ENCODE measurements at places on chromosomes 16 and 17.

- DNase-seq, result no peak
Measured at GRCh38 chr16:22912654-22913053, 98.7 kb downstream of the HS3ST2 start.

- DNase-seq, result no peak
Measured at GRCh38 chr17:42906772-42907446, 6.3 kb downstream of the G6PC1 start.

- no peak for DNase-seq
Measured at GRCh38 chr16:8720080-8720966, 45.9 kb downstream of the ABAT start.

DNA sequence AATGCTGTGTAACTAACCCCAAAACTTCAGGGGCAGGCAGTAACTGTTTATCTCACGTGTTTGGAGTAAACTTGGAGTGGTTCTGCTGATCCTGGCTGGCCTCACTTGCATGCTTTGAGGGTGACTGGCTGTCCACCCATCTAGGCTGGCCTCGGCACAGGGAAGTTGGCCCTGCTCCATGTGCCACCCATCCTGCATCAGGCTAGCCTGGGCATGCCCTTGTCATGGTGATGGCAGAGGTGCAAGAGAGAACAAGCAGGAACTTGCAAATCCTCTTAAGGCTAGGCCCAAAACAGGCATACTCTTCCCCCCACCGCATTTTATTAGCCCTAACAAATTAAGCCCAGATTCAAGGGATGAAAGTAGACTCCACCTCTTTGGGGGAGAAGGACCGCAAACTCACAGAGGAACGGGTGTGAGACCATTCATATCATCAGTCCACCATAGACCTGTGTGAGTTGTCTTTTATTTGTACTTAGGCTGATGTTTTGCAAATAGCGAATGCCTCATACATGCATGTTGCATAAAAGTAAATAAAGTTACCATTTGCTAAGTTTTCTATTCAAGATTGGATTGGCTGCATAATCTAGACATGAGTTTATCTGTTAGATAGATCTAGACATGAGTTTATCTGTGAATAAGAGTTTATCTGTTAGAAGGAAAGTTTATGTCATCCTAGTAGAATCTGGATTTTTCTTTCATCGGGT is 221.0 kb downstream of the CCDC182 start:
- no peak for DNase-seq

- no peak for DNase-seq
Measured at GRCh38 chr16:71676236-71676635, 48.3 kb downstream of the PHLPP2 start.

- DNase-seq, result peak; percentile 50
Measured at GRCh38 chr17:77881545-77881944, 77.0 kb upstream of the TNRC6C start.

- DNase-seq, result no peak
Measured at GRCh38 chr17:6045621-6046357, 24.4 kb upstream of the WSCD1 start.

DNA sequence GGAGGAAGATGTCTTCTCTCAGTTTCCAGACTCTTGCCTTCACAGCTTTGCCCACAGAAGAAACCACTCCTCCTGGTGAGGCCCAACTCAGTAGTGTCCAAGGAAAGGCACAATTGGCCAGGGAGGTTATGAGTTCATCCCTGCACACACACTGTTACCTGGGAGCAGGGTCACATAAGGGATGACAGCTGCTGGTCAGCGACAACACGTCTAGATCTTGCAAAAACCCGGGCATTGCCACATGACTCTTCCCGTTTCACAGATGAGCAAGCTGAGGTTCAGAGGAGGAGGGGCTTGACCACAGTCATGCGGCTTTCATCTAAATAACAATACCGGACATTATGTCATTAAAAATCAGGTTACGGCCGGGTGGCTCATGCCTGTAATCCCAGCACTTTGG is 186.0 kb downstream of the COPRS start:
- DNase-seq, result no peak

DNA sequence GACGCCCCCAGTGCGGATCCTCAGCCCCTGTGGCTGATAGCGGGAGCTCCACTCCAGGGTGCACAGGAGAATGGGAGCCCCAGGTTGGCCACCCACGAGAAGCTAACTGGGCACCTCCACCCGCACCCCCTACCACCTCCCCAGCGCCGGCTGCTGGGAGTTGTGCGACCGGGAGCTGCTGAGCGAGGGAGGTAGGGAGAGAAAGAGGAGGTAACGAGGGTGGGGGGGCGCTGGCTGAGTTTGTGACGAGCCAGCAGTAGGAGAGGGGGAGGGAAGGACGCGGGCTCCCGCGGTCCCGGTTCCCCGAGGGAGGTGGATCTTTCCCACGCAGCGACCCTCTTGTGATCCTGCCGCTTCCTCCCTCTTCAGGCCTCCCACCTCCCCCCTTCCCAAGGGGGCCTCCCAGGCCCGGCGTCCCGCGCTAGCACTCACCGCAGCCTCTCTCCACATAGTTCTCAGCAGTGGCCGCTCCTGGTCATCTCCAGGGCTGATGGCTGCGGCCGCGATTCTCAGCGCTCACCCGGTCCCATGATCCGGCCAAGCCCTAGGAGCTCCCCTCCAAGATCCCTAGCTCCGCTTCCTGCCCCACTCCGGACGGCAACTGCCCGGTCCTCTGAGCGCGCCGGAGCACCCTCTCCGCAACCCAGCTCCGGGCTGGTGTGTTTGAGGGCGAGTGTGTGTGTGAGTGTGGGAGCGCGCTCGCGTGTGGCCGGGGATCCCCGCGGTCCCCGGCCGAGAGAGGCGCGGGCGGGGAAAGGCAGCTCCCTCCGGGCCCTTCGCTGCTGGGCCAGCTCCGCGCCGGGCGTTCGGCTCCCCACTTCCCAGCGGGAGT is at the start of gene GRIN2A:
Gene GRIN2A (minus strand): TSS at position 207 of the 832 bp plus-strand sequence. CDS start 2,017 bp downstream, outside the sequence.
- DNase-seq, result no peak

DNA sequence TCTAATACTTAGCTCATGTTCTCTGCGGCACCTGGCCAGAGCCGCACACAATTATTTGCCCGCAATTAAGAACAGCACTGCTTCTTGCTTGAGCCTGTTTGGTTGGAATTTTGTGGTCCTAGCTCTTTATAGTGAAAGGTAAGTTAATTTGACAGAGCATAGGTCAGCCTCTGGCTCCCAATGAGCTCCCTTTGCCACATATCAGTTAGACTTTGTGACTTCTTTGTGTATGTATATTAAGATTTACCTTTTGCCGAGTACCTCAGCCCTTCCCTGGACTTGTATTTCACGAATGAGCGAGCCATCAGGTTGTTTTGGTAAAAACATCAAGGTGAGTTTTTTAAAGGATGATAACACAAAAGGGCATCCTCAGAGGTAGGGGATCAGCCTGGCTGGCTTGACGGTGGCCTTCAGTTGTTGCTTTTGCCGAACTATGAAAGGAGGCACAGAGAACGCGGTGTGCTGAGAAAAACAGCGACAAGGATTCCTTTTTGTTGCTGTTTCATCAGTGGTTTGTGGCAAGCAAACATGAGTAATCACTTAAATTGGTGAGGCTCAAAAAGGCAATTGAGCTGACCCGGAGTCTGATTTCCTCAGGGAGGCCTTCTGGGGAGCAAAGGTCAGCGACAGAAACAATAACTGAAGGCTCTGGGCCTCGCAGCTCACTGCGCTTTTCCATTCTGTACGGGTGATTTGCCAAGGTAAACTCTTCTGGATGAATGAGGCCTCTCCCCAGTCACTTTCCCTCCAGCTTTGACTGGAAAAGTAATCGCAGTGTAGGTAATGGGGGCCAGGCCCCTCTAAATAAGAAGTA is 163.6 kb downstream of the HS3ST3A1 start:
- peak; percentile 32 for DNase-seq

GRCh38 chr17:83077411-83077810 is 2.0 kb upstream of the METRNL start:
- DNase-seq, result no peak

DNA sequence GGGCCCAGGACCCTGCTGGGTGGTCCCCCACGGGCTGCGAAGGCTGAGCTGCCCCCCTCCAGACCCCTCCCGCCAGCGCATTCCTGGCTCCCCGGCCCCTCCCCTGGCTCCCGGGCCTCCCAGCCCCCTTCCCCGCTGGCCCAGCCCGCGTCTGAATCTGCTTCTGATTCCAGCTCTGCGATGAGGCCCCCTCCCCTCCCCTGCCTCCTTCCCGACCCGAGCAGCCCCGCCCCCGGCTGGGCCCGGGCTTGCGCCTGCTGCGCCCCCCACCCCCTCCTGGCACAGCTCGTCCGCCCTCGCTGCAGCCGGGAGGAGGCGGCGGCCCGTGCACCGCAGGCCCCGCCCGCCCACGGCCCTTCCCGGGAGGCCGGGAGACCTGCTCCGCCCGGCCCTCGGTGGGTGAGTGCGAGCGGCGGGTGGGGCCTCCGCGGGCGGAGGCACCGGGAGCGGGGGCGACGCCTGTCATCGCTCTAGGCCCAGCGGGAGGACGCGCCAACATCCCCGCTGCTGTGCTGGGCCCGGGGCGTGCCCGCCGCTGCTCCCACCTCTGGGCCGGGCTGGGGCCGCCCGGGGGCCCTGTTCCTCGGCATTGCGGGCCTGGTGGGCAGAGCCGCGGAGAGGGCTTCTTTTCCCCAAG is at the start of gene NTN3:
Gene NTN3 (plus strand): TSS at position 282 of the 637 bp plus-strand sequence. CDS start 405 bp downstream, outside the sequence.
- peak; percentile 32 for DNase-seq

DNA sequence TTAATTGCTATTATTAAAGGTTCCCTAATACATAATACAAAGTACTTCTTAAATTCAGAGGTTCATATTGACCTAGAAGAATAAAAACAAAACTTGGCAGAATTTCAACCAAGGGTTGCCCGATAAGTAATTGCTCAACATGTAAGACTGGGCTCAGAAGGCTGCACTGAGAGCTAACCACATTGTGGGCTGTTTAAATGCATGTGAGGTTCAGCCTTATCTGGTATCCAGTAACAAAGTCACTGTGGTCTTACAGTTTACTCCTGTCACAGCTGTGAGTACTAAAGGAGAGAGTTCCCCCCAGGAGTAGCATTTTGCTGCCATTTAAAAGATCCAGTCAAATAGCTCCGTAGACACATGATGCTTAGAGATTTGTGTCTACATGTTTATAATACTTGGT is 1.6 kb upstream of the DHRS11 start:
- DNase-seq, result no peak

GRCh38 chr16:74761665-74762064 is 13.0 kb downstream of the FA2H start:
- no peak for DNase-seq

DNA sequence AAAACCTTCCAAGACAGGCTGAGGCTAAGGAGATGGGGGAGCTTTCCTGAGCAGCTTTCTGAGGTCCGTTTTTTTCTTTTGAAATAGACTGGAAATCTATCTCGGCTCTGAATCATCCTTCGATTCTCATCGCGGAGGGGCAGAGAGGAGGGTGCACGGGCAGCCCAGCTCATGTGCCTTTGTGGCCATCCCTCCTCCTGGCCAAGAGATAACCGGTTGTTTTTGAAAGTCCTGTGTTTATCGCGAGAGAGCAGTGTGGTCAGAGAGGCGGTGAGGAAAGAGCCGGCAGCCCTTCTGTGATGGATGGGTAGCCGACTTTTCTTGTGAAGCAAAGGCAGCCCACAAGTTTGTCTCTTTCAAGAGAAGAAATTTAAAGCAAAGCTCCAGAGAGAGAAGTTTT is 191.6 kb downstream of the CCDC182 start:
- no peak for DNase-seq

GRCh38 chr17:47649972-47650524 is 329 bp downstream of the KPNB1 start:
- no peak for DNase-seq

DNA sequence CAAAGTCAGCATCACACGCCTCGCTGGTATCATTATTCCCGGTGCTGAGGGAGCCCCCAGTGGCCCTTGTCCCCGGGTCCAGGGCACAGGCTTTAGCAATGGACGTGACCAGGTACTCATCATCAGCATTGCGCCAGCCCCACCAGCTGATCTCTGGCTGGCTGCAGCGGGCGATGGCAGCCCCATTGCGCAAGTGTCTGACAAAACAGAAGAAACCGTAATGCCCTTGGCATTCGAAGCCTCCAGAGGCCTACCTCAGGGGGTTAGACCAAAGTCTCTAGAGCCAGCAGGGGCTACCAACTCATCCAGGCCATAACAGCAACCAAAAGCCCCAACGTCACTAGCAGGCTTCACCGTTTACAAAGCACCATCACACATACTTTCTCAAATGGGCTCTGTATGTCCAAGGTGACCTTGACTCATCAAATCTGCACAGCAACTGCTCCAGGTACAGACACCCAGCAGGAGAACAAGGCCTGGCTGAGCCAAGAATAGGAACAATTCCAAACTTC is 7.3 kb downstream of the MTMR4 start:
- no peak for DNase-seq

DNA sequence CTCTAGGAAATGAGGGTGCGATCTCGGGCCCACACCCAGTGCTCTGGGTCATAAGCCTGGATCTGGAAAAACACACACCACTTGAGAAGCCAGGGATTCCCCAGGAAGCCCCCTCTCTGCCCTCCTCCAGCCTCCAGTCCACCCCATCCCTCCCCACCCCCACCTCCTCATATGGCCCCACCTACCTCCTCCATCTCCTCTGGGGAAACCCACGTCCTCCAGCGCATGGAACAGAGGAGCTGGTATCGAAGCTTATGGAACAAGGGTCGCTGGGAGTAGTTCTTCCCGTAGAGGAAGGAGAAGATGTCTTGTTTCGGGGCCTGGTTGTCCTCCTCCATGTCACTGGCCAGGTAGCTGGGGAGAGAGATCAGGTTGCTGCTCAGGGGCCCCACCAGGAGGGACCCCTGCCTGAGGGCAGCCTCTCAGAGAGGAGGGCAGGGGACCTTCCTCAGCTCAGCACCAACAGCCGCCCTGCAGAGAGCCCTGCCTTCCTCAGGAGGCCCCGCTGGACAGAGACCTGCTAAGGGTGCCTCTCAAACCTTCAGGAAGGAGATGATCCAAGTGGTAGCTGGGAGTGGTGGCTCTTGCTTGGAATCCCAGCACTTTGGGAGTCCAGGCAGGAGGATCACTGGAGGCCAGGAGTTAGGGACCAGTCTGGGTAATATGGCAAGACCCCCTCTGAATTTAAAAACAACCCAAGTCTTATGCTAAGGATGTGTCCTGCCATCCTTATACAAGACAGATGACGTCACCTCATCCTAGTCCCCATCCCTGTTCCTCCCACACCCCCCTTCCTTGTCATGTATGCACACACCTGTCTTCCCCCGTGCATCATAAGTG is 5.0 kb downstream of the SPDYE4 start:
- DNase-seq, result no peak

- DNase-seq, result no peak
Measured at GRCh38 chr17:77036136-77036840, 104.5 kb upstream of the SEC14L1 start.

- DNase-seq, result peak; percentile 88
Measured at GRCh38 chr17:20300436-20300934, 166.9 kb downstream of the LGALS9B start.

GRCh38 chr16:17770104-17770503 is 299.3 kb upstream of the XYLT1 start:
- no peak for DNase-seq

DNA sequence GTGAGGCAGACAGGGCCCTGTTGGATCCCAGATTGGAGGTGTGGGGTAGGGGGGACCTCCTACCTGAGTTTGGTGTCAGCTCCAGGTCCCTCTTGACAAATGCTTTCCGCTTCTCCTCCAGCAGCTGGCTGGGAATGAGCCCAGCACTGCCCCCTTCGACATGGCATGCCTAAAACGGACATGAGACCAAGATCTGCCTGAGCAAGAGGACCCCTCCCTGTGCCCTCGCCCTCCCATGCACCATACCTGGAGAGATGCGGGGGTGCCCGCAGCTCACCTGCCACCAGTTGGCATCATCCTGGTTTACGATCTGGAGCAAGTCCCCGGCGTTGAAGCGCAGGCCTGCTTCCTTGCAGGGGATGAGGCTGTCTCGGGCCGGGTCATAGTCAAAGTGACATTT is 26.2 kb downstream of the MPP2 start:
- DNase-seq, result no peak

- no peak for DNase-seq
Measured at GRCh38 chr17:80002690-80003490, 32.8 kb downstream of the TBC1D16 start.
